ENCODE measurements at places on chromosomes 11 and 22.
A peak's percentile ranks its signal among the peaks of the same experiment; 100 is the strongest.

DNA sequence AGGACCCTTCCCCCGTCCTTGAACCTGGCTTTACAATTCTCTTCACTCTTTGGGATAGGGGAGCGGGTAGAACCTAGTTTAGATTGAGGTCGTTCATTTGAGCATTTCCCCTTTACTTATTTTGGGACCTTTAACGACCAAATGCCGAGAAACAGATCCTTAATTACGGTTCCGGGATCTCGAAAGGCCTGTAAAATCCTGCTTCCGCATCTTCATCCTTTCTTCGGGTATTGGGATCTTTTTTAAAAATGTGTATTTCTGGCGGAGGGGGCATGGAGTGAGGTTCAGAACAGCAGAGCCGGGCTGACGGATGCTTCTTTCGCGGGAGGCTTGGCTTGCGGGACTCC is 395 bp upstream of the HIPK3 start:
- DNase-seq: no peak

DNA sequence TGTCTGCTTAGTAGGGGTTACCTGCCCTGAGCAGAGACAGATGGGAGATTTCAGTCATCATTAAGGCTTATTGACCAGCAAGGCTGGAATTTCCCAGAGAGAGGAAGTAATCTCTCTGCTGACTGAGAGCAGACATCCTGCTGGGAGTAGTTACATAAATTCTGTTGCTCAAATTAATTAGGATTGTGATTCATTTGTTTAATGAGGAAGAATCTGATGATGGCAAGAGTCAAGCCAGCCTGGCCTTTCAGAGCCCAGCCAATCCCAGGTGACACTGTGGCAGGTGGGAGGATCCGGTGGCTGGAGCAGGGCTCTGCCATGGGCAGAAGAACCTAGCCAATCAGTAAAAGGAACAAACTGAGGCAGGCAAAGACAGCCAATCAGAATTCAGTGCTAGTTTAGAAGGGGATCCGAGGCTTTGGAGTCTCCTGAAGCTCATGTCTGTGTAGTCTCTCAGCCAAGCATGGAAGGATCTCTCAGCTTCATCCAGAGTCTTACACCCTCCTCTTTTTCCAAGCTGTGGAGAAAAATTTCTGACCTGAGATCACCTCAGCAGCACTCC is 61.2 kb upstream of the CHST1 start:
- no peak for DNase-seq

GRCh38 chr11:30365793-30366517 is 43.1 kb downstream of the ARL14EP start:
- DNase-seq: no peak

GRCh38 chr11:64059339-64060140 is 23.8 kb downstream of the FLRT1 start:
- DNase-seq: no peak

DNA sequence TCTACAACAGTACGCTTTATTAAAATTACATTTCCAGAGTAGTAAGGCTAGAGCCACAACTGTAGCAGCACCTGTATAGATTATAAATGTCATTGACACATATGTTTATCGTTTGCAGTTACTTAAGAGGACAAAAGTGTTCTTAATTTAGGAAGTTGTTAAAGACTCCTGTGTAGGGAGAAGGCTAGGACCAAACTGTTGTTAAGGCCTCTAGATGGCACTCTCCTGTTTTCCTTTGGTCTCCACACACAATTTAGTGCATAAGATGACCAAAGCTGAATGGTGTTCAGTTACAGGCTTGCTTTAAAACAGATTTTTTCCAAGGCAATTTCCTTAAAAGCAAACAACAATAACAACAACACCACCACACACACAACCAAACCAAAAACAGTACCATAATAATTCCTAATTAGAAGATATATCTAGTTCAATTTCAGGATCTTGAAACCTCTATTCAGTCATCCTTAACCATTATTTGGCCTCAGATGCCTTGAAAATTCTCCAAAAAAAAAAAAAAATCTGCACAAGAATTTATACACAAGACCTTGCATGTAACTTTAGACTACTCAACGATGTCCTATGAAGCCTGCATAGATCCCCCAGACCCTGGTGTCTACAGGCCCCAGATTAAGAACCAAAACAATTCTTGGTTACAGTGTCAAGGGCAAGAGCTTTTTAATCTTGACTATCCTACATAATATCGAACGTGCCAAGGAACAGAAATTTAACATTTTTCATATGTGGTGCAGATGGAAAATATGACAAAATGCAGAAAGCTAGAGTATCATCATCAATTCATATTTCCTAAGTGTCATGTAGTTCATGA is 42.6 kb upstream of the APOA1 start:
- peak; percentile 31 for DNase-seq

DNA sequence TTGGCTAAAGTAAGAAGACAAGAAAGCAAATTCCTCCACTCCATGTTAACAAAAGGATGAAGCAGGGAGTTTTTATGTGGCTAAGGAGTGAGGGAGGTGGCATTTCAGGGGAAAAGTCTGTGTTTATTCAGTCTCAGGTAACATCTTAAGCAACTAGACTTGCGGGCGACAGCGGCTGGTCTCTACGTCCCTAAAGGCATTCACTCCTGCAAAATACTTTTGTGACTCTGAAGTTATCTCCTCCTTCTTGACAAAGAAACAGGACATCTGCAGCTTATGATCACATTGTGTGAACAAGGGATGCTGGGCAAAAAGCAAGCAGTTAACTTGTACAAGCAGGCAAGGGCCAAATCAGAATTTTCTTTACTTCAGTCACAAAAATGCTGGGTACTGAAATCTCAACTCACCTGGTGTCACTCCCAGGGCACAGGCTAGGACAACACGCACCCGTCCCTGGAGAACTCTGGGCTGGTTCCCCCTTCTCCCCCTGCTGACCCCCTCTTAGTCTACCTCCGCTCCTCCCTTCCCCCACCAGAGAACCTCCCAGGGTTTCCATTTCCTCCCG is 38.3 kb downstream of the IGLL5 start:
- DNase-seq: no peak

- DNase-seq: no peak
These were observed 558.5 kb downstream of the MN1 start for GRCh38 chr22:27242917-27243589.

DNA sequence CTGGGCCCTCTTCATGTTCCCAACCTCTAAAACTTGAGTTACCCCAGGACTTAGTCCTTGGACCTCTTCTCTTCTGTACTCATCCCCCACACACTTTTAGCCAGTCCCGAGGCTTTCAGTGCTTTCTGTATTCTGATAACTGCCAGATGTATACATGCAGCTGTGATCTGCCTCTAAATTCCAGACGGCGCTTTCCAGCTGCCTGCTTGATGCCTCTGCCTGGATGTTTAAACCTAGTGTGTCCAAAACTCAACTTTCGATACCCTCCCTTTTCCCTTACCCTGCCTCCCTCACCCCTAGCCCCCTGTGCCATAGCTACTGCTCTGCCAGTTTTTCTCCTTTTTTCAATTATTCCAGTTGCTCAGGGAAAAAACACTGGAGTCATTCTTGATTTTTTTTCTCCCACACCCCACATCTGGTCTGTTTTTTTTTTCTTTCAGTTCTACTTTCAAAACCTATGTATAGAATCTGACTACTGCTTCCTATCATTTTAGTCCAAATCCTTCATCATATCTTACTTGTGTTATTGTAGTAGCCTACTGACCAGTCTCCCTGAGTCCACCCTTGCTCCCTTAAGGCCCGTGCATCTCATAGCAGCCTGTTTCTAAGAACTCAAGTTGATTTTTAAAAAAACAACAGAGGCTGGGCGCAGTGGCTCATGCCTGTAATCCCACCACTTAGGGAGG is 32.9 kb upstream of the TECTA start:
- DNase-seq: no peak

DNA sequence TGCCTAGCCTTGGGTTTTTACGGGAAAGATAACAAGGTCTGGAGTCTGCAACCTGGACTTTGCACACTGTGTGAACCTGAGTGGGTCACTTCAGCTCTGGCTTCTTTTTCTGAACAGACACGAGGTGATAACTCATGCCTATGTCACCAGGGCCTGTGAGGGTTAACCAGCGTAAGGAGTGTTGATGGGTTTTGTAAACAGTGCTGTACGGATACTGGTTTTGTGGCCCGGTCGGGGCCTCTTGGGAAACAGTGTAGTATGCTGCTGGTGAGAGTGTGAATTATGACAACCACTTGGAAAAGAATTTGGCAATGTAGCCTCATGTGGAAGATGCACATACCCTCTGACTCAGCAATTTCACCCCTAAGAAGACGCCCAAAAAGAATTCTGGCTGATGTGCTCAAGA is 266.8 kb downstream of the MN1 start:
- DNase-seq: no peak
